ENCODE measurements at places on chromosomes 3 and 15. TPM values are rescaled to one million over a fixed set of nuclear protein-coding genes. Genes with fewer than 3 reads are reported as not detected.

DNA sequence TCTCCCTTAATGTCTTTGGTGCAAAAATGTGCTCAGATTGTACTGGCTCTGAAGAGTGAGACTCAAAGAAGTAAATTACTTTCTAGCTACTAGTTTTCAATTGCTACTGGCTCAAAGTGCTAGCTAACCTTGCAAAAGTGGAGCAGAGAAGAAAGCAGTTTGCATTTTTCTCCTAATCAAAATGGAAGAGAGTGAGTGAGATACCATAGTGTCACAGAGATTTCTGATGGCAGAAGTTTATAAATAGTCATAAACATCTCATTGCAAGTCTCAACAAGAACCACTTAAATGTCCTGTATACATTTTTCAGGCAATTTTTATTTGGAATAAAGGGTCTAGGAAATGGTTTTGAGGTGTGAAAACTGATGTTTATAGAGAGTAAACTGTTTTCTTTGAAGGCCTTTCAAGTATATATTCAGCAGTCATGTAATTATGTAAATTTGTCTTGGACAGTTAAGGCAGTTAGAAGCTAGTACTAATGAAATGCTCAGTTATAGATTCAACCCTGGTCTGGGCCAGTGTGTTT lies 237.7 kb upstream of the GOLIM4 start:
- DNase-seq, result no peak

The FOXB1 gene
- not detected for total RNA-seq

DNA sequence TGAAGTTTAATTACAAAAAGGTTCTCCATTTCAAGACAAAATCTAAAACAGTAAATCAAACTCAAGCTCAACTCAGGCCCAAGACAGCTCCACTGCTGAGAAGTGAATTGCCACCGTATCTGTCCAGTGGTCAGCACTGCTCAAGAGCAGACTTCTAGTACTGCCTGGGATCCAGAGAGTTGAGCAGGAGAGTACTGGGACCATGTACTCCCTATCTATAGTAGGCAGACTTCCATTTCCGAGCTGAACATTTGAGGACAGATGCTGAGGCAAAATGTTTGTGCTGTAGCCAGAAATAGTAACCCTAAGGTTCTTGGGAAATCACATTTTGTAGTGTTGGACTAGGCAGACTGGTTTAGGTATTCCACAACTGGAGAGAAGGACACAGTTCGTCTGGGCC lies 44.1 kb downstream of the MRPL3 start:
- no peak for DNase-seq

- no peak for DNase-seq
Measured at GRCh38 chr3:75042941-75043340, 428.5 kb upstream of the CNTN3 start.

- no peak for DNase-seq
Measured at GRCh38 chr3:58346368-58346767, 13.7 kb downstream of the PXK start.

DNA sequence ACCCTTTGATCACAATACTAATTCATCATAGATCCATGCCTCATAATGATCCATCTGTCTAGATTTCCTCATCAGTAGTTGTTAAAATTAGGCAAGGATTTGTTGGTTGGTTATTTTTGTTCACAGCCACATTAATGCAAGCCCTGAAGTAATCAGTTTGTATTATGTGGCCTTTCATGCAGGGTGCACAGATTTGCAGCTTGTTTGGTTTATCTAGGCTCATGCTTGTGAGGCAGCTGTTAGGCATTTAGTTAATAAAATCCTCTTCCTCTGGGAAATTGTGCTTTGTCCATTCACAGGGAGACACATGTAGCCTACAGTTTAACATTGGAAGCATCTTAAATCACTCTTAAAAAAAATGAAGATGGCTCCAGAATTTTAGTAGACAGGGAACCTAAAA lies 162.8 kb upstream of the ZNF385D start:
- no peak for DNase-seq

- peak; percentile 64 for DNase-seq
Measured at GRCh38 chr15:68930268-68931022, at the start of gene SPESP1. TSS of gene SPESP1 (plus strand) at chr15:68930525. CDS start at chr15:68930654, 129 bp downstream.

The ZNF385D gene
- total RNA-seq, result 19.8 TPM

DNA sequence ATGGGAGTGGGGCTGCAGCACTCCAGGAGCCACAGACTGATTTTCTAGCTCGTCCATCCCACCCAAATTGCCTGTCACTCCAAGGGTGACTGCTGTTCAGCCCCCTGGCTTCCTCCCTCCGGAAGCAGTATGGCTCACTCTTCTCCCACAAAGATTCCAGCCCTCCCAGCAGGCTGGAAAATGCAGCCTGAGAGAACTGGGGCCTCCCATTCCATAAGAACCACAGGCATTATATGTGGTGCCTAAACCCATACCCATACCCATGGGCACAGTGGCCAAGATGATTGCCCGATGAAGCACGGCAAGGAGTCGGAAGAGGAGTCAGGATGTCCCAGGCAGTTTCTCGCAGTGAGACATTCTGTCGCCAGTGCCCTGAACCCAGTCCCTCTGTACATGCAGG lies 6.0 kb upstream of the VILL start:
- no peak for DNase-seq

DNA sequence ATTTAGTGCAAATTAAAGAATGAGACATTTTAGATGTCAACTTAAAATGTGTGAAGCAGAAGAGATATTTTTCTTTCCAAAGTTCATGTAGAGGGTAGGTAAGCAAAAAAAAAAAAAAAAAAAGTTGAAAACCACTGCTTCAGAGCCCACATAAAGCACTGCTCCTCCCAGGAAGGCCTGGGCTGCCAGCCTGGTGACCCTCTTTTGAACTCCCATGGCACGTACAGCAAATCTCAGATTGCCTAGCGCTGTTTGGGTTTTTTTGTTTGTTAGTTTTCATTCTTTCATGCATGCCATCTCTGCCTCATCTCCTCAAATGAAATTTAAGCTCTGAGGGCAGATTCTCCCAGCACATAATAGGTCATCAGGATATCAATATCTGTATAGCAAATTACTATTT lies 120.1 kb downstream of the SRGAP3 start:
- no peak for DNase-seq

The HIGD1A gene
- total RNA-seq, result 353 TPM

DNA sequence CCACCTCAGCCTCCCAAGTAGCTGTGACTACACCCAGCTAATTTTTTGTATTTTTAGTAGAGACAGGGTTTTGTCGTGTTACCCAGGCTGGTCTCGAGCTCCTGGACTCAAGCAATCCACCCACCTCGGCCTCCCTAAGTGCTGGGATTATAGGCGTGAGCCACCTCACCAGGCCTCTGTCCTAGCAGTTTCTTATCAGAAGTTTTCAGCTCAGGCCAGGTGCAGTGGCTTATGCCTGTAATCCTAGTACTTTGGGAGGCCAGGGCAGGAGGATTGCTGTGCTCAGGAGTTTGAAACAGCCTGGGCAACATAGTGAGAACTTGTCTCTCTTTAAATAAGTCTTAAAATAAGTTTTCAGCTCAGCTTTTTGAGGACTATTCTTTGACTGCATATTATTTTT lies 48.4 kb downstream of the SGO1 start:
- DNase-seq, result no peak

- DNase-seq, result no peak
Measured at GRCh38 chr15:41182266-41182665, 48.3 kb downstream of the EXD1 start.

The AADAC gene
- total RNA-seq, result not detected

The STRC gene
- total RNA-seq, result not detected

The SLC15A2 gene
- 4.9 TPM for total RNA-seq

DNA sequence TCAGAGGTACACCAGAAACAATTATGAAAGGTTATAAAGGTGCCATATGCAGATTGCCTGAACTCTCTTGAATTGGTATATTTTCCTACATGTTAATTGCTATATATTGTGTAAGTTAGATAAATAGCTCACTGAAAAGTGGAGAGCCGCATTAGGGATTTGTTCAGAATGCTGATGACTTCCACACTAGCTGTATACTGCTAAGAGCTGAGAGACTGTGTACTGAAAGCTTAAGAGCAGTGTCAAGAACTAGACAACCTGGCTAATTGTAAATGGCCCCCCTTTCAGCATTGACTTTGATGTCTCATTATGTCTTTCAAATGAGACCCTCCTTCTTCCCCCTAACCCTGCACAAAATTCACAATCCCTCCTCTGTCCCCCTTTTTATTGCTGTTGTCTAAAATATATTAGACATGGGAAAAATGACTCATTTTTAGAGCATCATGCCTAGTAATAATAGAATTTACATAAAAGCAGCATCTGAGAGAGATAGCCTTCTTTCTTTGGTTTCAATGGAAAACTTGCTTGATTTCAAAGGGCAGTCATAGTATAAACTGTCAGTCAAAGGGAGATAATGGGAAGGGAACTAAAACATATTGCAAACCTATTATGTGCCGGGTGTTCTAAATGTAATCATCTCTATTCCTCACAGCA lies 34.7 kb upstream of the GREM1 start:
- no peak for DNase-seq

DNA sequence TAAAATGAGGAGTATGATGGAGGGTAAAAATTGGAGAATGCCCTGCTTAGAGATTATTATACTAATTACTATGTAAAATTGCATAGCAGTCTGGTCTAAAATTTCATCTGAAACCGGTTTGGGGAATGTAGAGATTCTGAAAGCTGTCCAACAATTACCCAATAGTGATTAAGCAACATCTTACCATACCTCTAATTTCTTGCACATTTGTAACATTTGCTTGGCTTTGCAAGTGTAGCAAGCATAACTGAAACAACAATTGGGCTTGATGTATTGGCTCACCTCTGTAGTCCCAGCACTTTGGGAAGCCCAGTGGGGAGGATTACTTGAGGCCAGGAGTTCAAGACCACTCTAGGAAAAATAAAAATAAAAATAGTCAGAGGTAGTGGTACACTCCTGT lies 17.4 kb downstream of the AADACL2 start:
- no peak for DNase-seq

- peak; percentile 24 for DNase-seq
Measured at GRCh38 chr15:77528968-77529319, 103.8 kb downstream of the LINGO1 start.

- no peak for DNase-seq
Measured at GRCh38 chr15:67999320-68000100, 54.6 kb upstream of the PIAS1 start.

DNA sequence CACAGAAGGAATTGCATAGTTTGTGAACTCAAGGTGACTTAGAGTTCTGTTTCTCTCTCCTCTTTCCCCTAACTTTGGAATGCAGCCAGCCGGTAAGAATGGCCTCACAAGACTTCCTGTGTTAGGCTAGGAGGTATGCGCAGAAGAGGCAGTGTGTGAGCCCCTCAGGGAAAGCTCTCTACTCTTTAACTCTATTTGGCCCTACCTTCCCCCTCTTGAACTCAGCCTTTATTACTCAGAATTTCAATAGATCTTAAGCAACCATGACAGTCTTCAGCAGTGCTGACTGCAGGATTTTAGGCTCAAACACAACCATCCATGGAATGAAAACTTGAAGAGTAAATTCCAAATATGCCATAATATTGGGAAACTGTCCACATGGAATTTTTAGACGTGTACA lies 209.5 kb downstream of the DTWD1 start:
- DNase-seq, result no peak

The IL20RB gene
- 1.1 TPM for total RNA-seq

GRCh38 chr15:33114374-33114717 lies 80.2 kb downstream of the FMN1 start:
- no peak for DNase-seq

- DNase-seq, result peak; percentile 20
Measured at GRCh38 chr3:46994801-46995731, 15.6 kb downstream of the NBEAL2 start.

DNA sequence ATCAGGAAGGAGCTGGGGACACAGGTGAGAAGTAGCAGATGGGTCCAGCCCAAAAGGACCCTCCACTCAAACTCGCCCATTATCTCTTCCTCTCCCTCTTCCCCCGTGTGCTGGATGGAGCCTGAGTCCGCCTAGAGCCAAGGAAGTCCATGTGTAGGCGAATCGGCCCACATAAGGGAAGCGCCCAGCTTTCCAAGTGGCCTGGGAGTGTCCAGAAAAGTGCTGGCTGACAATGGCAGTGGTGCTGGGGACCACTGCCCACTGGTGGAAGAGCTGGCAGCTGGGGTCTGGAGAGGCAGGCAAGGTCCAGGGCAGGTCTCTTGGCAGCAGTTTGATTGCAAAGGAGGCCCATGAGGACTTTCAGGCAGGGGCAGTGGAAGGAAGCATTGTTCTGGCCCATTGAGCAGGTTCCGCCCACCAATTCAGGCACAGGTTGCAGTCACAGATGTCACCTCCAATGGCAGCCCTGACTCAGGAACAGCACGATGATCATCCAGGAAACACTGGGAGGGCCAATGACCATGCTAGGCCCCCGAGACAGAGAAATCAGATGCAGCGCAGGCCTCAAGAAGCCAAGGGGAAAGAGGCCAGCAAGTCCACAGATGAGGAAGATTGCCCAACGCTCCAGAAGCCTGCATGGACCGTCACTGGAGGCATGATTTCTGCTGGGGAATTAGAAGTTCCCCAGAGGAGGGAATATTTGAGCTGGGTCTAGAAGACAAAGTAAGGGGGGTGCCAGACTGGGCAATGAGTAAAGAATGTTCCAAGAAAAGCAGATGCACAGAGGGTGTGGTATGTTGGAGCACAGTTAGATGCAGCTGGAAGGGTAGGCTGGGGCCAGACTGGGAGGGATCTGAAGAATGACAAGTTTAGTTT lies 3.0 kb downstream of the MFGE8 start:
- no peak for DNase-seq

All from heart left ventricle (tissue), 16 donors.